ENCODE measurements at places on chromosomes 16 and 17. TPM values are rescaled to one million over a fixed set of nuclear protein-coding genes. Genes with fewer than 3 reads are reported as not detected.

DNA sequence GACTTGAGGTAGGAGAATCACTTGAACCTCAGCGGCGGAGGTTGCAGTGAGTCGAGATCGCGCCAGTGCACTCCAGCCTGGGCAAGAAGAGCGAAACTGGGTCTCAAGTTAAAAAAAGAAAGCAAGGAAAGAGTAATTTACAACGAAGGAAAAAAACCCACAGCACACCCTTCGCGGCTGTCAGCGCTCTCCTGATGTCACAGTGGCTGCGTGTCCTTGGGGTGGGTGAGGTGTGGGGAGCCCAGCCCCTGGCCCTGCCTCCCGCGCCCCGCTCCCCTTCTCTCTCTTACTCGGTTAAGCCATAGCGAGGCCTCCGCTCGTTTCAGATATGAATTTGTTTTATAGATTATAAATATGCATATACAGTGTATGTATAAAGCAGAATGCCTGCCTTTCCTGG is 740 bp upstream of the JPT2 start:
- DNase-seq = no peak

The CACNG5 gene
- not detected for total RNA-seq

DNA sequence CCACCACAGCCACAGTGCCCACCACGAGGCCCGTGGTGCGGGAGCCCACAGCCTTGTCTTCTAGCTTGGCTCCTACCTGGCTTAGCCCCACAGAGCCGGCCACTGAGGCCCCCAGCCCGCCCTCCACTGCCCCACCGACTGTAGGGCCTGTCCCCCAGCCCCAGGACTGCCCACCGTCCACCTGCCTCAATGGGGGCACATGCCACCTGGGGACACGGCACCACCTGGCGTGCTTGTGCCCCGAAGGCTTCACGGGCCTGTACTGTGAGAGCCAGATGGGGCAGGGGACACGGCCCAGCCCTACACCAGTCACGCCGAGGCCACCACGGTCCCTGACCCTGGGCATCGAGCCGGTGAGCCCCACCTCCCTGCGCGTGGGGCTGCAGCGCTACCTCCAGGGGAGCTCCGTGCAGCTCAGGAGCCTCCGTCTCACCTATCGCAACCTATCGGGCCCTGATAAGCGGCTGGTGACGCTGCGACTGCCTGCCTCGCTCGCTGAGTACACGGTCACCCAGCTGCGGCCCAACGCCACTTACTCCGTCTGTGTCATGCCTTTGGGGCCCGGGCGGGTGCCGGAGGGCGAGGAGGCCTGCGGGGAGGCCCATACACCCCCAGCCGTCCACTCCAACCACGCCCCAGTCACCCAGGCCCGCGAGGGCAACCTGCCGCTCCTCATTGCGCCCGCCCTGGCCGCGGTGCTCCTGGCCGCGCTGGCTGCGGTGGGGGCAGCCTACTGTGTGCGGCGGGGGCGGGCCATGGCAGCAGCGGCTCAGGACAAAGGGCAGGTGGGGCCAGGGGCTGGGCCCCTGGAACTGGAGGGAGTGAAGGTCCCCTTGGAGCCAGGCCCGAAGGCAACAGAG is 10.5 kb downstream of the VASN start:
- no peak for DNase-seq

GRCh38 chr16:6349725-6350124 is 982.9 kb upstream of the RBFOX1 start:
- no peak for DNase-seq

The KRTAP3-2 gene
- not detected for total RNA-seq

The RNF43 gene
- 3.9 TPM for total RNA-seq

All from heart right ventricle (tissue), 16 donors.